ENCODE measurements at places on chromosomes 1 and 21.
A peak's percentile ranks its signal among the peaks of the same experiment; 100 is the strongest.

GRCh38 chr1:112674986-112675727 lies 698 bp downstream of the MOV10 start:
- DNase-seq, result peak; percentile 76

DNA sequence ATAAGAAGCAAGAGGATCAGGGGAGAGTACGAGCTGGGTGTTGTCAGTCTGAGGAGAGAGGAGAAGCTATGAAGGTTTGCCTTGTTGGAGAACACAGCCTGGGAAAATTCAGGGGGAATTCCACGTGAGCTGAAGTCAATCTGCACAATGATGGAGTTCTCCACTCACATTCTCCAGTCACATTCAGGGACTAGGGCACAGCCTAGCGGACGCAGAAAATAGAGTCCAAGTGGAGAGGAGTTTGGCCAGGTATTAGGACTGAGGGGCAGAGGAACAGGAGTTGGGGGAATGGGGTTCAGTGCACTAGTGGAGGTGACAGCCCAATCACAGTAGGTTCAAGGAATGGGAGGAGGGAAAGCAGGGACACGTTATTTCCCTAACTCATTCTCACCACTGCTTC lies 124.0 kb downstream of the KCNH1 start:
- DNase-seq, result no peak

DNA sequence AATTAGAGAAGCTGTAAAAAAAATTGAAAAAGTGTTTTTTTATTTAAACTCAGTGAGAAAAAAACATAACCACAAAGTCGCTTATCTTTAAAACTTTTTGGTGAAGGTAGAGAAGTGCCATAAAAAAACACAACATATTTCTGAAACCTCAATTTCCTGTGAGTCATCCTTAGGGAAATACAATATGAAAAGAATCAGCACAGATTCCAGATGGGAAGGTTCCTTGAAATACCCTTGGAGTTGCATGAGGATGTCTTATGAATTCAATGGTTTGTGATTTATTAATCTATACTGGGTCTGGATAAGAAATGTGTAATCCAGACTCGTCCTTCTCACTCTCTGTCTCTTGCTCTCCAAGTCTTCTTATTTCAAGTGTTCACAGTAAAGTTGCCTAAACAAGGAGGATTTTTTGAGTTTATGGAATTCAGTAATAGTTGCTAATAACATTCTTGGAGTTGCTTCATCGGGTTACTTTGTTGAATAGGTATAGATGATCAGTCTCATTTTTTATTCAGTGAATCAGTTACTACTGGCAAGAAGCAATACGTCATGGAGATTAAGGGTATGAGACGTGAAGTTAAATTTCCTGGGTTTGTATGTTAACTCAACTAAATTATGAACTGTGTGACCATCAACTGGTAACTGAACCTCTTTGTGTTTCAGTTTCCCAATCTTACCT lies 191.4 kb downstream of the KCNK2 start:
- no peak for DNase-seq

GRCh38 chr1:209199822-209200221 lies 383.7 kb upstream of the CAMK1G start:
- no peak for DNase-seq

GRCh38 chr1:209609041-209609790 lies 25.7 kb downstream of the CAMK1G start:
- DNase-seq, result no peak

DNA sequence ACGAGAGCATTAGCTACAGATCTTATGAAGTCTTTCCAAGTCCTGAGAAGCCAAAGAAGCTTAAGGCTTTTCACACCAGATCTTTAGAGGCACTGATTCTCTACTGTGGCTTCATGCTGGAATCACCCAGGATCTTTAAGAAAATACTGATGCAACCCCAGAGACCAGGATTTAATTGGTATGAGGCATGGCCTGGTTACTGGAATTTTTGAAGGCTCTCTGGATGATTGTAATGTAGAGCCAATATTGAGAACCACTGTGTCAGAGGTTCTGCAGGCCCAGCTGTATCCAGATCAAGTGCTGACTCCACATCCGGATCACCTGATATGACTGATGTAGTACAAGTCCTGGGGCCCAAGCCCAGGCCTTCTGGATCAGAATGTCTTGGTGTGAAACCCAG lies 105.7 kb downstream of the PLPPR5 start:
- DNase-seq, result no peak

- DNase-seq, result no peak
Measured at GRCh38 chr1:52633291-52633754, 355 bp downstream of the SHISAL2A start.

DNA sequence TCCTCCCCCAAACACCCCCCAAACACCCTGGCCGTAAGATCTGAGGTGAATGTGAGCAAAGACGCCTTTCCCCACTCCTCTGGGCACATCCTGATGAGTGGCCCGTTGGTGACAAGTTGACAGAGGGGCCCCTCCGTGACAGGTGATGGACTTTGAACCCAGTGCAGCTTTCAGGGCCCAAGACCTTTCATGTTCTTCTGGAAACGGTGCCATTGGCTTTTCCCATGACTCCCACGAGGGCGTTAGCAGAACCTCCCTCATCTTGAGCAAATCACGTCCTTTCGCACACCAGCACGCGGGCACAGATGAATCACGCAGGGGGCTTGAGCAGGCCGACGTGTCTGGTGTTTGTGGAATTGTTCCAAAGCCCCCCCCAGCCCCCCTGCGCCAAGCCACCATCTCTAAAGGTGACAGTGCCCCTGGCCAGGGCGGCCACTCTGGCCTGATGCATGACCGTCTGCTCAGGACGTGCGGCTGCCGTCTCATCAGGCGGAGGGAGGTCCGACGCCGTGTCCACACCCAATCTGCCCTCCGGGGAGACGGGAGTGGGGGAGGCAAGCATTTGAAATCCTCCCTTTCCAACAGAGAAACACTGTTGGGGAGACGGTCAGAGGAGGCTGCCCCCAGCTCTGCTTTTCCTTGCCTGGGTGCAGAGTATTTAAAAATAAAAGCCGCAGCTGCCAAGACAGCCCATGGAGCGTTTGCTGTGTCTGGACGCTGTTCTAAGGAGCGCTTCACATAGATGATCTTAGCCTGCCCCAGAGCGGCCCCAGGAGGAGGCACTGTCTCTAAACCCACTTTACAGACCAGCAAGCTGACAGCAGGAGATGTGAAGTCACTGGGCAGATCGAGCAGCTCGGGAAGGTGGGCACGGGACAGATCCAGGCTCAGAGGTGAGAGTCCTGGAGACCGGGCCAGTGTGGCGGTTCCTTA lies 98.3 kb upstream of the ARHGEF16 start:
- DNase-seq, result no peak

GRCh38 chr1:246565751-246566127 lies 322 bp downstream of the TFB2M start:
- DNase-seq, result no peak

DNA sequence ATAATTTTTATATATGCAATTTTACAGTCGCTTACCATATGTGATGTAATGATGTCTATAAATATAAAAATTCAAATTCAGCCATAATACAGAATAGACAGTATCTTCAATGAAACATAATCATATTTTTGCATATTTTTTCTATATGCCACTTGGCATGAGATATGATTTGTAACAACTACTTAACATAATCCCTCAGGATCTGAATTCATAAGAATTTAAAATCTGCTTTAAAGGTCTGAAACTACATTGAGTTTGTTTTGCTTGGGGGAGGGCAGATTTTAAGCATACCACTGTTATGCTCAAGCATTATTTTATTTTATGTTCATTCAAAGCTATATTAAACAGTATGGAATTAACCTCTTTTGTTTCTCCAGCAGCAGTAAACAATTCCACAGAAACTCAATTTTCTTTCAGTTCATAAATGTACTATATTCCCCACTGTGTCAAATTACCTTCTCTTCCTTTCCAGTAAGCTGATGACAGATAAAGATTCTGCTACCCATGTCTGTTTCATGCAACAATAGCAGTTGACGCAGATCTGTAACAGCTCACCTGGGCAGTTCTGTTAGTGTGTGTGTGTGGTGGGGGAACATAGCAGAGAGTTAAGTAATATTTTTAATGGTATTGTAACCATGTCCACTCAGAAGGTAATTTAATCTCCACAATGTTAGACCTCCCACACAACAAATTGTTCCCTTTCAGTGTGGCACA lies 224.8 kb downstream of the NTNG1 start:
- no peak for DNase-seq
